Stimulated activated CD4-positive, alpha-beta T cell treated with anti-CD3 and anti-CD28 coated beads, Interleukin-1b, Interleukin-23, amount 100 ng/mL, for 1 hour (primary cell): ENCODE measurements at places on chromosomes 12 and 14.

GRCh38 chr14:44291366-44291915 lies 215.6 kb downstream of the FSCB start:
- DNase-seq = no peak

- DNase-seq = no peak
Measured at GRCh38 chr12:1994429-1995143, 9.7 kb downstream of the DCP1B start.

DNA sequence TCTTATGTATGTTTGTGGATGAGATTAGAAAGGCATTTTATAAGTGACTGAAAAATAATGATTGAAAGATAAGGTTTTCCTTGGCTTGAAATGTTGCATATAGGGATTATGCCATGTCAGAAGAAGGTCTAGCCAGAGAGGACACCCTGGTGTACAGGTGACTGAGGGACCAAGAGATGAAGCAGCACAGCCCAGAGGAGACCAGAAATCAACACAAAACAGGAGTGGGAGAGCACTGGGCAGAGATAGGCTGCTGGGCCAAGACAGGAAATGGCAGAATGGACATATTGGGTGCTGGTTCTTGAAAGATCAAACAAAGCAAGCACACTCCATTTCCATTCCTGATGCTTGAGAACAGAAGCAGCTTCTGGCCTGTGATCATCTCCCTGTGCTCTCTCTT lies 24.4 kb upstream of the FRMD6 start:
- DNase-seq = no peak

- DNase-seq = no peak
Measured at GRCh38 chr12:124538194-124539082, 29.0 kb downstream of the NCOR2 start.

DNA sequence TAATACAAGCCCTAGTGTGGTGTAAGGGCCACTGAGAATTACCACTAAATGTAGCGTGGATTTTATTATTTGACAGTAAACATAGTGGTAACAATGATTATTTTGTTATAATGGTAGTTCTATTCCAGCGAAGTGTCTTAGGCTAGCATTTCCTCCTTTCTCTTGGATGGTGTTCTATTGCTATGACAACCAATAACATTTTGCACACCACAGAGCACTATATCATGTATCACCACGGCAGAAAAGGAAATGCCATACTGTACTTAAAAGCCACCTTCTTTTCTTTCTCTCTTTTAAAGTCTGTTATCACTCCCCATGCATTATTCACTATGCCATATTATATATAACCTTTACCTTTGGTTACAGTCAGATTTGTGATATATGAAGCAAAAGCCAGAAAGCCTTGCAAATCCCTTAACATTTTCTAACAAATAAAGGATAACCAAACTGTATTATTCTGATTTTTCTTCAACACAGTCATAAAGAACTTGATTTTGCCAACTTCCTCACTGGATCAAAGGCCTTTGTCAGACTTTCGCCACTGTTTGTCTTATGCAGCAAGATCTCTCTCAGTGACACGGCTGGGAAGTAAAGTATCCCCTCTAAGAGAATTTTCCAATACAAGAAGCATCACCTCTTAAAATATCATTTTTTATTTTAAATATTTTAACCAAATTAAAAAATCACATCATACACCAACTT lies 195.8 kb downstream of the FOXN3 start:
- no peak for DNase-seq
